Activated CD4-positive, alpha-beta T cell treated with anti-CD3 and anti-CD28 coated beads, Interleukin-2, amount 10 ng/mL, durations not matched to agents 7 days and 5 days (primary cell): ENCODE measurements at places on chromosomes 11 and 22.

DNA sequence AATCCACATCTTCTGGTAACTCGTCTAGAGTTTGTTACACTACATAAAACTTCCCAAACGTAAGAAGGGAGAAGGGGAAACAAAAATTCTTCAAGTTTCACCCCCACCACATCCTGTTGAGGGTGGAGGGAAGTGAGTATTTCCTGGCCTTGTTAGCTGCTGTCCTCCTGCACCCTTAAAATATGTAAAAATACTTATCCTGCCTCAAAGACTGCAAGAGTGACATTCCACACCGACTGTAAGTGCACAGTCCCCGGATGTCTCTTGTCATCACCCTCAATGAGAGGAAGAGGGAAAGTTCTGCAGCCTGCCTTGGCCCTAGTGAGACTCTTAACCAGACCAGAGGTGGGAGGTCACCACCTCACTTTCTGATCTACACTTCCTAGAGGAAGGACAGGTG lies 3.3 kb downstream of the TMEM121B start:
- H3K27ac ChIP-seq, result peak overlapping the region; percentile 84
- H3K27me3 ChIP-seq, result peaks cover 20% of the 10 kb centered on the region
- H3K36me3 ChIP-seq, result peaks cover 3% of the 10 kb centered on the region

DNA sequence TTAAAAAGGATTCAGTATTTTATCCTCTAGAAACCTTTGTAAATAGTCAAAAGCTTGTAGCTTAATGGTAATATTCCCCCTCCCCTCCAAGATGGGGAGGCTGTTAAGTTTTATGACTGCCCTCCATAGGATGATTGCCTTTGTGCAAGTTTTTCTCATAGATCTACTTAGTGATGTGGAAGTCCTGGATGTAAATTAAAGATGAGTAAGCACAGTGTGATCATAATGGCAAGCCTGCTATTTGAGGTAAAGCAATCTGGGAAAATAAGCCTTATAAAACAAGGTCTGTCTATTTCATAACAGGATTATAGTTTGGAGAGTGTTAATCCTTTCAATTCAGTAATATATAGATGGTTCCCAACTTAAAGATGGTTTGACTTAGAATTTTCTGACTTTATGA lies 216.3 kb downstream of the DDX10 start:
- H3K27me3 ChIP-seq, result no peaks in the 10 kb centered on the region
- H3K4me3 ChIP-seq, result no peak overlapping the region
- H3K4me1 ChIP-seq, result no peaks in the 10 kb centered on the region
- no peak overlapping the region for H3K27ac ChIP-seq
- no peaks in the 10 kb centered on the region for H3K36me3 ChIP-seq

DNA sequence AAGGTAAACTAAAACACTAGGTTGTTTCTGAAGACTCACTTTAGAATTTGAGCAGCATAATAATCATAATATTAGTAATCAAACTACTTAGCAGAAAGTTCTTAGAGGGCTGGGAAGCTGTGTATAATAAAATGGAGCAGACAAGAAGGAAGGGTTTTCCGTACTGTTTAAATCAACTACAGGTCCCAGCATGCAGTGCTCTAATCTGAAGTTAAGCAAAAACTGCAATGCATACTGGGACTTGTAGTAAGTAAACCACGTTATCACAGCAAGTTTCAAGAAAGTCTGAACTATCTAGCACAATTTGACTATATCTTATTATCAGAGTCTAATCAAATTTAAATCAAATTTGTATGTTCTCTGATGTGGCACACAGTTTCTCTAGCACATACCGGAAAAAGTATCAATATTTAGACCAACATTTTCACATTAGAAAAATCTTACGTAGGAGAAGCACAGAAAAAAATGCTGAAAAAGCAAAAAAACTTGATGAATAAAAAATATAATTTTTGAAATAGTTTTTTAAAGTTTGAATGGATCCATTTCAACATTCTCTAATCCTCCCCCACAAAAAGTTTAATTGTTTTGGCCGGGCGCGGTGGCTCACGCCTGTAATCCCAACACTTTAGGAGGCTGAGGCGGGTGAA lies 8.2 kb downstream of the PHF21A start:
- peaks cover 43% of the 10 kb centered on the region for H3K4me1 ChIP-seq
- peaks cover 10% of the 10 kb centered on the region for H3K36me3 ChIP-seq
- DNase-seq, result peak; percentile 59

DNA sequence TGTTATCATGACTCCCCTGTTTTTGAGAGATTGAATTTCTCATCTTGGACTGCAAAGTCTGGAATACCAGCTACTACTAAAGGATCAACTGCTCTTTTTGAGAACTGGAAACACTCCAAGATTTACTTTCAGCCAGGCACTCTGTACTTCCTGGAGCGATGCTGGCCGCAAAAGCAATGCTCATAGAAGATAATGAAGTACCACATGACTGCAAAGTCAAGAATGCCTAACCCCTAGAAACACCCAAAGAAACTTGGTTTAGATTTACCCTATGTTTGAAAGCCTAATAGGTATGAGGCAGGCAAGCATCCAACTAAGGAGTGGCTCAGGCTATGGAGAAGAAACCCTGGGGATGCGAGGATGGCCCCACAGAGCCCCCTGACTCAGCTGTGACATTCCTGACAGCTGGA lies 47.7 kb upstream of the ARHGAP20 start:
- peaks cover 1% of the 10 kb centered on the region for H3K27me3 ChIP-seq
- no peaks in the 10 kb centered on the region for H3K36me3 ChIP-seq
- no peaks in the 10 kb centered on the region for H3K4me1 ChIP-seq
- DNase-seq, result no peak
- no peak overlapping the region for H3K4me3 ChIP-seq
- no peak overlapping the region for H3K27ac ChIP-seq

DNA sequence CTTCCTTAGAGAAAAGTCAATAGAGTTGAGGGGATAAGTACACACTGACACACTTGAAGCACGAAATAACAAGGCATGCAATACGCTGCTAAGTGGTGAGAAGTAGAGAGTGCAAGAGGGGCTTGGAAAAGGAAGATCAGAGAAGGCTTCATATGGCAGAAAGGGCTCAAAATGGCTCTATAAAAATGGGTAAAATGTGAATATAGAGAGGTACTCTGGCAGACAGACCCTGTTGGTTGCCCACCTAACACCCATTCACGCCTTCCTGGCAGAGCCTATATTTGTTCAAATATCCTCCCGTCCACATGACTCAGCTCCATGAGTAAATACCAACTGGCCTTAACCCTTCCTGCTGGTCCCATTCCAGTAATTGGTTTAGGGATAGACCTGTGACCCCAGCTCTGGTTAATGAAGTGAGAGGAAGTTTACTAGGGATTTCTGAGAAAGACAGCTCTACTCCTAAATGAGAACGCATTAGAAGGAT lies 38.9 kb upstream of the CCDC34 start:
- H3K4me3 ChIP-seq, result no peak overlapping the region
- DNase-seq, result no peak
- H3K27ac ChIP-seq, result no peak overlapping the region

DNA sequence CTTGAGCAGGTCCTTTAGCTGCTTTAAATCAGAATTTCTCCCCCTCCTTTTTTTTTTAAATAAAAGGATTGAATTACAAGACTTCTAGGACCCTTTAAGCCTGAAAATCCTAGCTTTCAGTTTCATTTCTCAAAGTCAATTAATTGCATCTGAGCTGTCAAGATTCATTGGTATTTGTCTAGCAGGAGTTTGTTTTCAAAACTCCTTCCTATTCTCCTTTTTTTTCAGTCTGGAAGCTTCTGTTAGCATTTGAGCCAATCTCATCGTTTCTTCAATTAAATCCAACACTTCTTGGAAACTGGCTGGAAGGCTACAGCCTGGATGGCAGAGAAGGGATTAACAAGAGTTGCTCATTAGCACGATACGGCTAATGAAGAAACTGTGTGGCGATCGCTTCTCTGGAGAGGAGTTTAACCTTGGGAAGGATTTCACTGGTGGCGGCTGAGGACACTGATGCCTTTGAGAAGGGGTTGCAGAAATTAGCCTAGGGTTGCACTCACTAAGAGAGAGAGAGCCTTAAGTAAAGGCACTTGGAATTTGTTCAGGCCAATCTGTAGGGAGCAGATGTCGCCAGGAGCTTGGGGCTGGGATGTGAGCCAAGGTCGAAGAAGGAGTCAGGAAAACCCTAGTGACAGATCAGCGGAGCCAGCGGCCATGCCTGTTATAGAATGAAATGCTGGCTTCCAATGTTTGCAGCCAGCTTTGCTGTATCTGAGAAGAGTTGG lies 43.8 kb upstream of the API5 start:
- H3K4me1 ChIP-seq, result peaks cover 7% of the 10 kb centered on the region
- H3K27me3 ChIP-seq, result peaks cover 2% of the 10 kb centered on the region
- H3K27ac ChIP-seq, result no peak overlapping the region
- H3K36me3 ChIP-seq, result no peaks in the 10 kb centered on the region
- DNase-seq, result no peak

DNA sequence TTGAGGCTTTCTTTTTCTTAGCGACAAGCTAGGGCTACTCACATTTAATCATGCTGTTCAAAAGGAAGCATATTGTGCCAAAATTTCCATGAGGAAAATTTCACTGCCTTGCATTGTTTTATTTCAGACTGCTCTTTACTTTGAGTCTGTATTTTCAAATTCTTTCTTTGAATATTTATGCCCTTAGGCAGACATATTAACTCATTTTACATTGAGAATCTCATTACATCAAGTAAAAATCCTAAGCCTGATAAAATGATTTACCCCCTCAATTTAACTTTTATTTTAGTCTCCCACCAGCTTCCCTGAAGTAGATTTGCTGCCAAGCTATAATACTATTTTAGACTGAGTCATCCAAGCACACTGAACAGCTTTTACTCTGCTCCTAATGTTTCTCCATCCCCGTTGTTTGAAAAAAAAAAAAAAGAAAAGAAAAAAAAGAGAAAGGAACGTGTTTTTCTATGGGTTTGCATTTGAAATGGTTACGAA lies 189.3 kb upstream of the MTMR2 start:
- no peak for DNase-seq
- H3K36me3 ChIP-seq, result peaks cover 24% of the 10 kb centered on the region
- H3K4me3 ChIP-seq, result no peak overlapping the region
- peaks cover 22% of the 10 kb centered on the region for H3K4me1 ChIP-seq
